Pancreas (tissue), 10 donors: ENCODE measurements at places on chromosomes 1 and 21.

- DNase-seq: no peak
Observed at GRCh38 chr1:223331301-223331700, 32.7 kb downstream of the SUSD4 start.

DNA sequence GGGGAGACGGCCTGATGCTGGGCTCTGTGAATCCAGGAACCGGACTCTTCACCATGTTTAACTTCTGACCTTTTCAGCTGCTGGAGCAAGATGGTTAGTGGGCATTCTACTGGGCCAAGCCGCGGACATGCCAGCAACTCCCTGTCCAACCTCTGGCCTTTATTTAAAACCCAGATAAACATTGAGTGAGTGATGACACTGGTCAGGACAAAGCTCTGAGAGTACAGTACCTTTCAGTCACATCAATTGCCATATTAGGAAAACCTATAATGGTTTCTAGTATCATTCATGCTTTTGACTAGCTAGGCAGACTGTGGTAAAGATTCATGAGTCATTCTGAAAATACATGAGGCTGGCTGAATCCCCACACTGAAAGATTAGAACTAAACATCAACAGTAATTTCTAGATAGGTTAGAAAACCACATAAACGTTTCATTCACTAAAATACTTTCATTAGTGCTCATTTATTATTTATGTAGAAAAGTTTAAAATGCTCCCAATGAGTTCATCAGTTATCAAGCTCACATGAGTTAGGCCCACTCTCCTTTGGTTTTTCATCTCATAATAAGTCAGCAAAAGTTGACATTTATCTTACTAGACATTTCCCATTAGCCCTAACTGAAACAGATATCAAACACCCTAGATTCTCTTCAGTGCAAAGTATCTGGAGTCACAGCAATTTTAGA lies 7.1 kb upstream of the ACTA1 start:
- DNase-seq: no peak

DNA sequence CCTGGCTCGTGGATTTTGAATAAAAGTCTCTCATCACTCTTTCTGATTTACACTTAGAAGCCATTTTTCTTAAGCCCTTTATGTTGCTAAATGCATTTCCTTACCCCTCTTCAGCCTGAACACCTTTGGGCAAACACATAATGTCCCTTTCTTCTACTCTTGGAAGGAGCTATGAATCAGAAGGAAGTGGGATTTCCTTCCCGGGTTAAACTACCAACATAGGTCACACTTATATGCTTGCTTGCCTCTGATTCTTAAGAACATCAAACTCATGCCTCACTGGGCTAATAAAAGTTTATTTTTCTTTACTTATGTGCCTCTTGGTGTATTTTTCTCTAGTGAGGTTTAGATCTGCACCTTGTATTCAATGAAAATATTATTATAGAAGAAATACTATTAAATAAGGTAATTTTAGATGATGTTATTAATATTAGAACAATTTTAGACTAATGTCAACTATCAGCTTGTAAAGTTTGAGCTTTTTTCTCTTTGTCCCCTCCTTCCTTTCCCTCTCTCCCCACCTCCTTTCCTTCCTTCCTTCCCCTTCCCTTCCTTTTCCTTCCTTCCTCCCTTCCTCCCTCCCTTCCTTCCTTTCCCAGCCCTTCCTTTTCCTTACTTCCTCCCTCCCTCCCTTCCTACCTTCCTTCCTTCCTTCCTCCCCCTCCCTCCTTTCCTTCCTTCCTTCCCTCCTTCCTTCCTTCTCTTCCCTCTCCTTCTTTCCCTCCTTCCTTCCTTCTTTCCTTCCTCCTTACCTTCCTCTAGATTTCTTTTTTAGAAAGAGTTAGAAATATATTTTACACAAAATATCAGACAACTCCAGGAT lies 66.5 kb upstream of the KCNJ6 start:
- no peak for DNase-seq

GRCh38 chr1:36866169-36866814 lies 168.0 kb downstream of the GRIK3 start:
- no peak for DNase-seq

GRCh38 chr1:227521782-227522181 lies 41.6 kb upstream of the ZNF678 start:
- DNase-seq: no peak

- DNase-seq: no peak
Observed at GRCh38 chr1:199733125-199733524, 294.4 kb upstream of the NR5A2 start.

DNA sequence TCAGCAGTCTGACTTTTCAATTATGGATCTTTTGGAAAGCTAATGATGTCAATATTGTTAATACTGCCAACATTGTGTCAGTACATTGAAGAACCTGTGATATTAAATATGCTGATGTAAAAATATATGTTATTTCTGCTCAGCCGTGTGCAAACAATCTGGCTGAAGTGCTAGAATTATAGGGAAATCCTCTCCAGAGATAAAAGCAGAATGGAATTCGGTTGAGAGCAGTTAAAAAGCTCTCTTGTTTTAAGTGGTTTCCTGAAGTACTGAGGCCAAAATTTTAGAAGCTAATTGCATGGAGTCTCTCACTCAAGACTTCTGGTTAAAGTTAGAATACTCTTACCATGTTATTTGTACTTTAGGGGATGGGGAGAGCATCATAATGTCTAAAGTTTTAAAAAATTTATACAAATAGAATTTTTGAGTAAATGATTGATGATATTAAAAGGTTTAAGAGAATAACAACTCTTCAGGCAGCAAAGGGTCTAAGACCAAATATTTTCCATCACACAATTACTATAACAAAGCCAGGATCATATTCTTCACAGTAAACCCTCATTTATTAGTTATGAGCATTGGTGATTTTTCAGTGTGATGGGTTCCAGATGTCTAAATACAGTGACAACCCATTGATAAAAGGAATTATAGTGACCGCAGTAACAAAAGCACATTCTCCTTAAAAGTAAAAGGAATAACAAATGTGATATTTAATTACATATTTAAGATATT lies 834.2 kb upstream of the CXADR start:
- no peak for DNase-seq

DNA sequence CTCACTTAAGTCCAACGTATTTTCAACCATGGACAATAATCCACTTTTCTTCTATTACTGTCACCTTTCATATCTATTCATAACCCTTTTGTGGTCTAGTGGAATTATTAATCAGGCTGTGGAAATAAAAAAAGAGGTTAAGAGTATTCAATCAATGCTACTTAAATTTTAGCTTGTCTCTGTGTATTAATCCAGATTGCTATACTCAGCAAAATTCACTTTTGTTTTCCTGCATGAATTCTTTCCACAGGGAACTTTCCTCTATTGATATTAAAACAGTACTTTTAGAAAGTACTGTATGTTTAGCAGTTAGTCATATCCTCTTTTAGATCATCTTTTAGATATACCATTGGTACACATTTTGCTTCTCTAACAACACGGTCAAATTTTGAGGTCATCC lies 1033.0 kb upstream of the ADGRL2 start:
- DNase-seq: no peak

DNA sequence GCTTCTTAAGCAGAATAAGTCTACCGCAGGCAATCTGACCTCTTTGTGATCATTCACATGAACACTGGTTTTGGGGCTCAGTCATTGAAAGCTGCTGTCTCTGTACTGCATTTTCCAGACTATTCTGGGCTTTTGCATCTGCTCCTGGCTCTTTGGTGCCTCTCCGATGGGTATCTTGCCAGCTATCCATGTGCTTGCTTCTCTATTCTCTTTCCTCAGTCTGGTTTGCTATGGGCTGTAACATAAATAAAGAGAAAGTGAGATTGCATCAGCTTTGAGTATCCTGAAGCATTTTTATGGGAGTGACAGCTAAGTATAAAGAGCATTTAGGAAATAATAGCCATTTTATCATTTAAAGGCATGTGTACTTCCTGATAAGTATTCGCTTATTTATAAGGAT lies 70.7 kb downstream of the C1orf21 start:
- no peak for DNase-seq

DNA sequence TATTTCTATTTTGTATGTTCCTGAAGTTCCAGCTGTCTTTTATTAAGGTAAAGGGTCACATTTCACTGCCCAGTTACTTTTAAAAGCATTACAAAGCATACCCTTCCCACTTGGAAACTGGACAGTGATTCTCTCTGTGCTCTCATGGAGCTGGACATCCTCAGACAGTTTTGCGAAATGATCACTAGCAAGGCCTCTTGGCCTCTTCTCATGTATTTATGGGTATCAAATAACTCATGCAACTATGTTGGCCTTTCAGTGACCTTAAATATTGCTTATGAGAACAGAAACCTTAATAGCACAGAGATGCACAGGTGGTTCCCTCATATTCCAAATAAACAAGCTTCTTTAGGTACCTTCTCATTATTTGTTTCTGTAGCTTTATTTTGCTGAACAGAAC lies 7.9 kb upstream of the AMPD1 start:
- no peak for DNase-seq

- peak; percentile 82 for DNase-seq
Observed at GRCh38 chr1:161089251-161089924, at the start of gene NECTIN4. NECTIN4 (minus strand) TSS chr1:161089558; CDS start chr1:161089296, 262 bp downstream.

DNA sequence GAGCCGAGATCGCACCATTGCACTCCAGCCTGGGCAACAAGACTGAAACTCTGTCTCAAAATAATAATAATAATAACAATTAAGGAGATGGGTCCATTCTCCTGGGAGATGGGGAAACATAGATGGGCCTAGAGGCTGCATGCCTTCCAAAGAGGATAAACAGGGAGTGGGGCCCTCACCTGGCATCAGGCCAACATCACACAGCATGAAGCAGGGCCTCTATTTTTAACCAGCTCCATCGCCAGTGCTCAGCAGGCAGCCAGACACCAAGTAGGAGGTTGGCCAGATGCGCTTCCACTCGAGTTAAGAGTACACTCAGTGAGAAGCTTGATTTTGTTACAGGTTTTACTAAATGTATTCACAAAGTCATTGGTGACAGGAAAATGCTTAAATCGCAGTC lies 352.0 kb downstream of the RRAGC start:
- no peak for DNase-seq

DNA sequence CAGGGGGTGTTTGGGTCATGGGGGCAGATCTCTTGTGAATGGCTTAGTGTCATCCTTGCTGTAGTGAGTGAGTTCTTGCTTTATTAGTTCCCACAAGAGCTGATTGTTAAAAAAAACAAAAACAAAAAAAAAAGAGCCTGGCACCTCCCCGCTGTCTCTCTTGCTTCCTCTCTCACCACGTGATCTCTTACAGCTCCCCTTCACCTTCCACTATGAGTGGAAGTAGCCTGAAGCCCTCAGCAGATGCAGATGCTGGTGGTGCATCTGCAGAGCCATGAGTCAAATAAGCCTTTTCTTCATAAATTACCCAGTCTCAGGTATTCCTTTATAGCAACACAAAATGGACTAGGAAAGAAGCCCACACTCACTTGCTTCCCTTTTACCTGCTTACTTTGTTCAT lies 17.2 kb upstream of the RGL1 start:
- no peak for DNase-seq

GRCh38 chr1:84442256-84442655 lies 36.8 kb upstream of the RPF1 start:
- DNase-seq: no peak

DNA sequence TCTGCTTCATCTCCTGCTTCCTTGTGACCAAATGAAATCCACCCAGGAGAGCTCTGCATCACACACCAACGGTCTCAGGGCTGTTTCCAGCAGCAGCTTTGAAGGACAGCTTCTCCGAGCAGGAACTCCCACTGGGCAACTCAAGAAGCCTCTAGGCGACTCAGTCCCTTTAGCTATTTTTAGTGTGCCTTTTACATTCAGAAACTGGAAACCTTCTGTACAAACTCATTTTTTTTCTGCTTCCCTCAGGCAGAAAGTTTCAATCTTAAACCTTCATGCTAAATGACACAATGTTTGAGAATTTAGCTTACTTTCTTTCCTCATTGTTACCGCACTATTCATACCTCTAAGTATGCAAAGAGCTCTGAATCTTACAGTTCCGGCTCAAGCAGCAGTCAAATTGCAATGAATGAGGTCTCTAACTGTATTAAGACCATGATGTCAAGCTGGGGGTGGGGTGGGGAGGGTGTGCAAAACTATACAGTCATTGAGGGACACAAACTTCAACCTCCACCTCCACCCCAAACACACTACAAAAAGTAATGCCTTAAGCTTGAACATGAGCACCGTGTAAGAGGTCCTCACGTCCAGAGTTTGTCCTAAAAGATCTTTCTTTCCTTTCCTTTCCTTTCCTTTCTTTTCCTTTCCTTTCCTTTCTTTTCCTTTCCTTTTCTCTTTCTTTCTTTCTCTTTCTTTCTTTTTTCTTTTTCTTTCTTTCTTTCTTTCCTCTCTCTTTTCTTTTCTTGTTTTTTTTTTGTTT lies 16.4 kb upstream of the TARBP1 start:
- DNase-seq: no peak

- DNase-seq: no peak
Observed at GRCh38 chr1:62951428-62951827, 167.5 kb downstream of the ATG4C start.

- peak; percentile 23 for DNase-seq
Observed at GRCh38 chr1:19384113-19384512, 72.0 kb downstream of the SLC66A1 start.

- no peak for DNase-seq
Observed at GRCh38 chr1:6322161-6322560, 61.3 kb upstream of the GPR153 start.

DNA sequence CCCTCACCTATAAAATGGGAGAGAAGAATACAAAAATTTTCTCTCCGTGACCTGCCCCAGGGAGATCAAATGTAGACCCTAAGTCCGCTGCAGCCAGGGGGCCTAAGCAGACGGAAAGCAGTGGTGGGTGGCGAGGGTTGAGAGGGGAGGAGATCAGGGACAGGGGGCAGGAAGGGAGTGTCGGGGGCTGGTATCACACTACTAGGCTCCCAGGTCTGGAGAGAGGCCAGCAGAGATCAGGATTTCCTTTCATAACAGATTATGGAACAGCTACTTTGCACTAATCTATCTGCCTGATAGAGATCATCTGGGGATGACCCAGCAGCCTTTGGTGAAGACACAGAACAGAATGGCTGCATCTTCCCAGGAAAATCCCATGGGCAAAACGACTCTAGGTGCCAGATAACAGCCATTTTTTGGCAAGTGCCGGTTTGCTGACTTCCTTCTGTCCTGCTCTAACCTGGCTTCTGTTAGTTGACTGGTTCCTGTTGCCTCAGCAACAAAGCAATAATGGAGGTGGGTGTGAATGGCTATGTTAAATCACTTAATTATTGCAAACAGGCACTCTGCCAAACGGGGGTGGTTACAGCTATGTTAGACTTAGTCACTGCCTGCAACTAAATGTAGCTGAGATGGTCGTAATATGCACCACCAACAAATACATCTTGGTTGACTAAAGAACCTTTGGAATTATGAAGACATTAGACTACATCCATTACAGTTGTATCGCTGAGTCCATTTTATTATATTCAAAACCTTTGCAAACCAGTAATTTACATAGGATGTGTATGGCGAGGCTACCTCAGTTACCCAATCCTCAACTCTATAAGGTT lies 30.0 kb upstream of the EPS8L3 start:
- no peak for DNase-seq

DNA sequence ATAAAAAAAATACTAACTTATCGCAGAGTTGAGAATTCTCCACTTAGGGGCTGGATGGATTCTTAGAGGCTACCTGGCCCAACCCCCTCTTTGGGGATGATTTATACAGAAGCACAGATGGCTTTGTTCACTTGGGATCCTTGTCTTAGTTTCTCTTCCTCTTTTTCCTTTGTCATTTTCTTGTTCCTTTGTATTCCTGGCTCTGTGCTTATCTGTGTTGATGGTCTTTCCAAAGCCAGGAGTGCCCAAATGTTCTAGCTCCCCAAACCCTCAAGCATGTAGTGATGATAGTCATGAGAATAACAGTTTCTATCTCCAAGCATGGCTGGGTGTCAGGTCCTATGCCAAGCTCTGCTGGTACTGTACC lies 27.4 kb downstream of the EPHB2 start:
- no peak for DNase-seq
